ENCODE measurements at places on chromosomes 5 and 9.

GRCh38 chr9:121636978-121637712 lies 14.3 kb upstream of the DAB2IP start:
- DNase-seq: no peak

- peak; percentile 19 for DNase-seq
These were observed 5.0 kb downstream of the PPARGC1B start for GRCh38 chr5:149735066-149735465.

DNA sequence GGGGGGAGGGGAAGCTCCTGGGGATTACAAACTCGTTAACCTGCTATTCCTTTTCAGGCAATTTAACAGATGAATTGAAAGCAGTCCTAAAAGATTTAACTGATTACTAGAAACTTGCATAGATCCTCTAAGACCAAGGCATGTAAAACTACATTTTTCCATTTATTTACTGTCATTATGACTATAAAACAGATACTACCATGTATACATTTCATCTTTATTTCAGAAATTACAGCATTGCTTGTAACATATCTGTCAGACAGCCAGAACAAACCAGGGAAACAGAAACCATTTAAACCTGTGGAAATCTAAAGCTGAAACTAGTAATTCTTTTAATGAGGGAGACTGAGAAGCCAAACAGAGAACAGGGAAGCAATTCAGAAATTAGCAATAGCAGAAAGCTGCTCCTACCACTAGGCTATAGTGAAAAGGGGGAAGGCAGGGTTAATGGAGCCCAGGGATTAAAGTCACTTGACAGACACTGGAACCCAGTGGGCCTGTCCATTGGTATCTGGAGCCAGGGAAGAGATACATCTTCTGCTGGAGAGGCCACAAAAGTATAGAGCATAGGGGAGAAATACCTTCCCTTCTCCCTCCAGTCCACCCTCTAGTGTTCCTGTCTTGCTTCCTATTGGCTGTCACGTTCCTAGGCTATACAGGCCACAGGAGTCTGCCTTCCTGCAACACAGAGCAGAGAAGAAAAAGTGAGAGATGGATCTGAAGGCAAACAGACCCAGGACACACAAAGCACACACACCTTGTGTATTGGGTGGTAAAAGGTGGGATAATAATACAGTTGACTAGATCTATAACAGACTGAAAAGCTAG lies 33.8 kb downstream of the PDCD1LG2 start:
- no peak for DNase-seq

GRCh38 chr9:36843964-36844363 lies 190.1 kb downstream of the PAX5 start:
- no peak for DNase-seq

GRCh38 chr9:13688990-13689600 lies 409.6 kb upstream of the MPDZ start:
- DNase-seq: peak; percentile 41

DNA sequence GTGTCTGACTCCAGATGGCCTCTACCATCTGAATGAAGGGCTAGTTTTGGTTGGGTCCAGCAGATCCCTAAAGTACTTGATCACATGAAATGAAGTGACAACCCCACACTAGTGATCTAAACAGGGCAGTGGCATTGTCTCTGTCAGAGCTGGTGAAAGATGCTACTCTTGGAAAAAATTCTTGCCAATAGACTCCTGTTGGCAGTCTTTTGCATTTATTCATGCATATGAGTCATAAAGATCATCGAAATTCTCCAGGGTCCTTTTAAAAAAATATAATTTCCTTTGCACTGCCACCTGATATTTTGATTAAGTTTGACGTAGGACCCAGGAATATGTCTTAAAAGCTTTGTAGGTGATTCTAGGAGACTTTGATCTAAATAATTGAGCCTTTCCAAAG lies 135.1 kb upstream of the ELL2 start:
- DNase-seq: no peak

DNA sequence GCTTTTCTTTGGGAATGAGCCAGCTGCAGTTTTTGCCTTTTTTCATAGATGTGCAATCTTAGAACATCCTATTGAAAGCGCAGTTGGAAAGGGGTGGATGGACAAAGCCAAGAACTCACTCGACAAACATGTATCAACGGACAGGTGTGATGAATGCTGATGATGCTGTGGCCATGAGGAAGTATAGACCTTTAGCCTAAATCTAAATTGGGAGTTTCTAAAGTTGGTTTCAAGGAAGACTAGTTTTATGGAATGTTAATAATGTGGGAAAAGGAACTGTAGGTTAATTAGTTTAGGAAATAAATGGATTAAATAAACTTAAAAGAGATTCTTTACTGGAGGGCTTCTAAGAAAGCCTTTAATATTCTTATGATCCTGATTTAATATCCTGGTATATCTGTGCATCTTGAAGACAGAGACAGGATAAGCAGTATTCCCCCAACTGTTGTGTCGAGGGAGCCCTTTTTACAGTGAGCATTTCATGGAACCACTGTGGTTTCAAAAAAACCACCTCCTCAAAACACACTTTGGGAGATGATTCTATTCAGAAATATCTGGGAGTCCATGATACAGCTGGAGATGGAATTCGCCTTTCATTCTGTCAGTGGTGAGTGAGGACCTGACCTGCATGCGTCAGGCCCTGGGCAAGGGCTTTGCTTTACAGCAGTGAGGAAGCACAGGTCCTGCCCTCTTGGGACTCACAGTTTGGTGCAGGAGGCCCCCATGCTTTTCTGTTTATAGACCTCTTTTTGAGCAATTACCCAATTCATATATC lies 82.6 kb downstream of the AOPEP start:
- DNase-seq: no peak

- DNase-seq: peak; percentile 45
These were observed 33.5 kb downstream of the ELL2 start for GRCh38 chr5:95927927-95928723.
